ENCODE measurements at places on chromosomes 3 and 15. TPM values are rescaled to one million over a fixed set of nuclear protein-coding genes. Genes with fewer than 3 reads are reported as not detected.

DNA sequence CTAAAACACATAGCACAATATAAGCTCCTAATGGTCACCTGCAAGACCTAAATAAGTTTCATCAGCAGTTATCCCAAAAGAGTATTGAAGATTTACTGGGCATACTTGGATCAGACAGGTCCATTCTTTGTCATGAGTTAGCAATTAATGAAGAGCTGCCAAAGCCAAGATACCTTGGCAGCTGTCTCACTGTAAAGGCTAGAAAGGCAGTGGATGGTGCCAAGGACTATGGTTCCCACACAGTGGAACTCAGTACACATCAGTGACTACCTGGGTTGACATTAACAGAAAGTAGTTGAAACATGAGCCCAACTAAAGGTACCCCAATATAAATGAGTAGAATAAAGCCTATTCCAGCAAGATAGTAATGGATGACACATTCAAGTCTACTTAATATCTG is 41.1 kb upstream of the TMCO5A start:
- no peak for DNase-seq

GRCh38 chr3:35737934-35738706 is 98.8 kb downstream of the ARPP21 start:
- no peak for DNase-seq

GRCh38 chr3:105398437-105398836 is 31.7 kb downstream of the ALCAM start:
- DNase-seq, result no peak

The SLC30A4 gene
- total RNA-seq, result 11.1 TPM

DNA sequence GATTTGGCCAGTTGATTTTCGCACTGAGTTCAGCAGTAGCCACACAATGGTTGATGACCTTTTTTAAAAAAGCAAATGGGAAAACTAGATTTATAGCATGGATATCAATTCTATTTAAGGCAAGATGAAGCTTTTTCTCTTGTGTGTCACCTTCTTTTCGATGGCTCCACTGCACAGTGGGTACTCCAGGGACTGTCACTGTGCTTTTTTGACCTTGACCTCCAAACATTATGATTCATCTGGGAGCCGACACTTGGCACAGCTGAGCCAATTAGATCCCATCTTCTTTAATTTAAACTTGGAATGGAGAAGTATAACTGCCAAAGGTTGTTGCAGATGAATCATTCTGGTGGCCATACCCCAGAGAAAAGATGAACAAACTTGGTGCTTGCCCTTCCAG is 367.3 kb downstream of the EPHA6 start:
- no peak for DNase-seq

DNA sequence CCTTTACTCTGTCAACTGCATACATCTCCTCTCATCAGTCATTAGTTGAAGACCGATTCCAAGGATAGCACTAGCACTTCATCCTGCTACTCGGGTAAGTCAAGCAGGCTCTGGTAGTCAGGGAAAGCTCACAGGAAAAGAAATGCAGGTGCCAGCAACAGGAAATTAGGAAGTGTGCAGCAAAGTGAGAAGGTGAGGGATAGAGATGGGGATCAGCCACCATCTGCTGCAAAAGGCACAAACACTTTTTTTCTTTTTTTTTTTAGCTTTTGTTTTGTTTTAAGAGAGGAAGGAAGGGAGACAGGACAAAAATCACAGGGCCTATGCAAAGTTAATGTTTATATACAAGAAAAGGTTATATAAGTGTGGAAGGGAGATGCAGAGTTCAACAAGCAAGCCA is 9.0 kb upstream of the BTLA start:
- DNase-seq, result no peak

The STRC gene
- 1.1 TPM for total RNA-seq

GRCh38 chr3:30443756-30444673 is 162.4 kb upstream of the TGFBR2 start:
- DNase-seq, result no peak

The CCR2 gene
- 8.2 TPM for total RNA-seq

The STXBP5L gene
- total RNA-seq, result not detected

DNA sequence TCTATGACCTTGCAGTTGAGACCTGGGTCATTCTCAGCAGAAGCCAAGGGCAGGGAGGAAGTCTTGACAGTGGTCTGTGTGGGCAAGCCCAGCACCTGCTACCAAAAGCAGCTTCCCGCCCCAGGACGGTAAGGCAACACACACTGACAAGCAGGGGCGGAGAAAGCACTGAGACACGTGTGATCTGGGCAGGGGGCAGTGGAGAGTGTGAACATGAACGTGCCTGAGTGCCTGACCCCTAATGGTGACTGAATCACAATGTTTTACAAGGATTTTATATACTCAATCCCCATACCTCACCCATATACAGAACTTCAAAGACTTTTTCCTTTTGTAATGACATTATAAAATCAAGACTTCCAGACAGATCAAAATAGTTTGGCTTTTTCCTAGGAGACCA is 35.2 kb downstream of the ANP32A start:
- no peak for DNase-seq

- no peak for DNase-seq
Observed at GRCh38 chr3:194874783-194875182, 189.1 kb downstream of the FAM43A start.

DNA sequence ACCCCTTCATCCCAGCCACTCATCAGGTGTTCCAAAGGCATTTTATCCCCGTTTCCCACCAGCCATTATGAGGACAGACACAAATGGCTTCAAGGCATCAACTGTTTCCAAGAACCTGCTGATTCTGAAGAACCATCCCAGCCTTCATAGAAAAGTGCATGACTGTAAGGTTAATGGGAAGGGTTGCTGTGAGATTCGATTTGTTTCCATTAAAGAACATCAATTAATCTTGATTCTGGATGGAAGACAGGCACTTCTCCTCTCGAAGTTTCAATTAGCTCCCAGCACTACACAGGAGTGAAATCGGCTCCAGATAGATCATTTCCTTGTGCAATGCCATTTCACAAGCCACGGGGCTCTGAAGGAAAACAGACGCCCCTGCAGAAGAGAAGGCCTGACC is 25.8 kb downstream of the SRGAP3 start:
- no peak for DNase-seq

The ROBO2 gene
- total RNA-seq, result 9.8 TPM

The LDHAL6B gene
- not detected for total RNA-seq

- DNase-seq, result no peak
Observed at GRCh38 chr3:70861855-70862254, 549.4 kb upstream of the MDFIC2 start.

GRCh38 chr3:59809710-59810444 is 760.1 kb upstream of the CFAP20DC start:
- no peak for DNase-seq

DNA sequence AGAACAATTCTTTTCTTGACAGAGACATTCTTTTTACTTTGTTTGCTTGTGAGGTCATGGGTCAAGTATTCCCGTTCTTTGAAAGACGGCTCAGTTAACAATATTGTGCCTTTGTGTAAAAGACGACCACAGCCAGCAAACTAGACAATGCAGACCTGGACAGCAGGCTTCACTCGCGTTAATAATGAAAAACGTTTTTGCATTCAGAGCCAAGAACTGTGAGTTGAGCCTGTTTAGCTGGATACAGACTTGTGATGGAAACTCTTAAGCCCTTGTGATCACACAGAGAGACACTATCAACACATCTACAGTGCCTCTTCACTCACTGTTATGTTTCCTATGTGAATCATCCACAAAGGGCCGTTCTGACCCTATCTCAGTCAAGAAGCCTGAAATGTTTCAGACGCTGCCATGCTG is 37.3 kb upstream of the CMTM7 start:
- no peak for DNase-seq

DNA sequence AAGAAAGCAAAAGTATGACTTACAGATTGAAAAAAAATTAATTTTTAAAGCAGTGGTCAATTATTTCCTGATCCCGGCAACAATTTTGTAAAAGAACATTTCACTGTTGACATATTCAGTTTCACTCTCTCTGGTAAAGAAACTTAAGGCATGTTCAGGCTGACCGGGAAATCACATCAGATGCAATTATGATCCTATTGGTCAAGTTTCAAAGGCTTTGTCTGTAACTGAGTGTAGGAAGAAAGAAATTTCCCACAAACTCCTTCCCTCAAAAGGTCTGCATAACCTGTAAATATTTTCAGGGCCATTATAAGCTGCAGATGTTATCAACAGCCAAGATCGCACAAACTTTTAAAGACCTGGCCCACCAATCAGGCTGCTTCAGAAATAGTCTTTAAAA is 205.4 kb upstream of the IGF1R start:
- no peak for DNase-seq

DNA sequence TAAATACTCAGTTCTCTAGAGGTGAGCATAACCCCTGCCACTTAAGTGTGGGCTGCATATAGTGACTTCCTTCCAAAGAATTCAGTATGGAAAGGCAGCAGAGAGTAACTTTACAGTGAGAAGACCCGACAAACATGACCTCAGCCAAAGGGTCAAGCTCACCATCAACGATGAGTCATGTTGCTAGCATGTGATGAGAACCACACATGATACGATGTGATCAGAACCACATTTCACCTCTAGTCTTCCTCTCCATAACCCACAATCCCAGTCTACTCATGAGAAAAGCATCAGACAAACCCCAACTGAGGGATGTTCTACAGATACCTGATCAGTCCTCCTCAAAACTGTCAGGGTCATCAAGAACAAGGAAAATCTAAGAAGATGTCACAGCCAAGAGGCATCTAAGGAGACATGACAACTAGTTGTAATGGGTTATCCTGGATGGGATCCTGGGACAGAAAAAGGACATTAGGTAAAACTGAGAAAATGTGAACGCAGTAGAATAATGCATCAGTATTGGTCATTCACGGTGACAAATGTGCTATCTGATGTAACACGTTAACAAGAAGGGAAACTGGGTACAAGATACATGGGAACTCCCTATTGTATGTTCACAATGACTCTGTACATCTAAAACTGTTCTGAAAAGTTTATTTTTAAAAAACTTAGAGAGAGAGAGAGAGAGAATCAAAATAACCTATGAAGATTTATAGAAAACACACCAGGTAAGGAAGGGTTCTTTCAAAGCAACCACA is 28.3 kb downstream of the SEC61A1 start:
- no peak for DNase-seq

DNA sequence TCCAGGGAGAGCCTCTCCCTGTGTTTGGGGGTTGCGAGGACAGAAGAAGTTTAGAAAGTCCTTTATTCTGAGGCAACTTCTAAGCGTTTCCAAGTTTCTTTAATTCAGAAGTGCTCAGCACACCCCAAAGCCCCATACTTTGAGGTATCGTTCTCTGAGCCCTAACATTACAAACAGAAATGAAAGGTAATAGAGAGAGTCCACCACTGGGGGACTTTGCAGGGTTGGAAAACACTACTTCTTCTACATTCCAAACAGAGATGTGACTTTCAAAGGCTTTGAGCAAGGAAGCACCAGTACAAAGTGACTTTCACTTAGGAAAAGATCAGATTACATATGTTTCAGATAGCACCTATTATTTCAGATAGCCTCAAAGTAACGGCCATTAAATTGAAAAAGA is 6.2 kb upstream of the ZNF280D start:
- DNase-seq, result no peak

The KBTBD13 gene
- 0.63 TPM for total RNA-seq

DNA sequence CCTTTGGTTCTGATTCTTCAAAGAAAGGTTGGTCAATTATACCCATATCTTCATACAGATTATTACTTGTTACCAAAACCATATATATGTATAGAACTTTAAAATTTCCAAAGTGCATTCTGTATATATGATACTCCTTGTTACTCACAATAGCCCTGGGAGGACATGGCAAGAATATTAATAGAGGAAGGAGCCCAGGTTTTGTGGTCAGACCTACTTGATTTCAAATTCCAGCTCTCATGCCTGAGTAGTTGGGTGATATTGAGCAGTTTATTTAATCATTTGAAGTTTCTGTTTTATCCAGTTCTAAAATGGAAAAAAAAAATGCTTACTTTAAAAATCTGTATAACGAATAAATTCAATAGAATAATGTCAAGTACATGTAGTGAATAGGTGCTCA is 2.5 kb downstream of the IL1RAP start:
- no peak for DNase-seq

The PEX5L gene
- total RNA-seq, result not detected

GRCh38 chr3:145942052-145942451 is 218.9 kb downstream of the PLOD2 start:
- DNase-seq, result no peak
